Naive thymus-derived CD8-positive, alpha-beta T cell (primary cell): ENCODE measurements at places on chromosomes 7 and 10.
A peak's percentile ranks its signal among the peaks of the same experiment; 100 is the strongest.

GRCh38 chr7:12648704-12649261, 38.6 kb upstream of the ARL4A start:
- DNase-seq = no peak

GRCh38 chr7:108114117-108114841, 15.9 kb downstream of the LAMB4 start:
- DNase-seq = peak; percentile 6

DNA sequence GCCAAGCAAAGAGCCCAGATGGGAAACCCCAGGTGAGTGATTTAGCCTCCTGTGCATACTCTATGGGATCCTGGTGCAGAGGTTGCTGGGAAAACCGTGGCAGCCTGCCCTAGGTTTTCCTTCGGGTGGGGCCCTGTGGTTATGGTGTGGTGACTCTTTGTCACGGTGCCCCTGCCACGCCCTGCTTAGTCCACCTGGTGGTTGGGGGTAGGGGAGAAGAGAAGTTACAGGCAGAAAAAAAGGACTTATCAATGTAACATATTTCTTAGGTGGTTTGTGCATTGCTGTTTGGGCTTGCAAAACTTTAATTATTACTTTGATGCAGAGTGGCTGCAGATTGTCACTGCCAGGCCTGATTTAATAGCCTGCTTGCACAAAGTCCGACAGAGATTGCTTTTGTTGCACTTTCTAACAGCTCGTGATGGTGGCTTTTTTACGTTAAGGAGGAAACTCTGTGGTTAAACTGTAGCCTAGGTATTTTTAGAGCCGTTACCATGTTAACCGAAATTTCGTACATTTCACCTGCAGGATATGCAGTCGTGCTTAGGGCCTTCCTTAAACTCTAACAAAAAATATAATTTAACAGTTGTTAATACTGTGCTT, 197.4 kb downstream of the RNLS start:
- peak; percentile 73 for DNase-seq

DNA sequence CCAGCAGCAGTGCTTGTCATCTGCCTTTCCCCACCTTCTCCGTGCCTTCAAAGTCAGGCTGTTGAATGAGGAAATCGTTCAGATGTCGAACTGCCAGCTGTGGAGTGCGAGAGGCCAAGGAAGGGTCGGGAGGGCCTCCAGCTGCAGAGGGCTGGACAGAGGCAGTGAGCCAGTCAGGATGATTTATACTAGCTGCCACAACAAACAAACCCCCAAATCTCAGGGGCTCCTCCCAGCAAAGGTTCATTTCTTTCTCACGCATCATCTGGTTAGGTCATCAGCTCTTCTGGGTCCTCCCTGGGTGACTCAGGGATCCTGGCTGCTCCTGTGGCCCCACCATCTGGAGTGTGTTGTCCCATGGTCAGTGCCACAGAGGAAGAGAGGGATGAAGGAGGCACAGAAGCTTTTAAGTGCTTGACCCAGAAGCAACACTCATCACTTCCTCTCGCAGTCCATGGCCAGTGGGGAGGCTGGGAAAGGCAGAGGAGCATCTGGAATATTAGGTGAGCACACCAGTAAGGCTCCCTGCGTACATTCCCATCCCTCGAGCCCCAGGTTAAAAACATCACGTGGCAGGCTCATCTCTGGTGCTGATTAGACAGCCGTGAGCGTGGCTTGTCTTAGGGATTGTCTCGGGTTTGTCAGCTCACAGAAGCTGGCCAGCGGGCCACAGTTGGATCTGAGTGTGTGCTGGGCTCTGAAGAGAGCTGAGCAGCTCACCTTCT, 140.7 kb downstream of the RGS10 start:
- DNase-seq = no peak

DNA sequence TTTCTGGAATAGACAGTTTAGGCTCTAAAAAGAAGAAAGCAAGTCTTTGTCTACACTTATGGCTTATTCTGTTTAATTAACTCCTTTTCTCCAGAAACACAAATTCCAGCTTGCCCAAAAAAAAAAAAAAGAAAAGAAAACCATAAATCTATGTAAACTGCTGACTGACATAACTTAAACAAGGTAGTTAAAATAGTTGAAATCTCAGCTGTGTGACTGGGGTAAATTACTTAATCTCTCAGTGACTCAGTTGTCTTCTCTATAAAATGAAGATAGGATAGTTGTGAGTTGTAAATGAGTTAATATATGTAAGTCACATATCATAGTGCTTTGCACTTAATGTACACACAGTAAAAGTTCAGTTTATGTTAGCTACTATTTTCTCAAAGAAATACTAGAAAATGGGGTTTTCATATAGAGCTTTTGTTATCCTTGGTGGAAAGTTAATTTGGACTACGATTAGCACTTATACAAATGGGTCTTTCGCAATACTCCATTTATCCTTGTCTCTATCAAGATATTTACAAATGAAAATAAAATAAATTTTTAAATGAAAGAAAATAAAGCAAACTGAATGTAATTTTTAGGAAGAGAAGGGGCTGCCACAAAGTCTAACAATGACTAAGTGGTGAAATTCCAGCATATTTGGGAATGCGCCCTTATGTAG, 200.9 kb downstream of the MBL2 start:
- DNase-seq = no peak

DNA sequence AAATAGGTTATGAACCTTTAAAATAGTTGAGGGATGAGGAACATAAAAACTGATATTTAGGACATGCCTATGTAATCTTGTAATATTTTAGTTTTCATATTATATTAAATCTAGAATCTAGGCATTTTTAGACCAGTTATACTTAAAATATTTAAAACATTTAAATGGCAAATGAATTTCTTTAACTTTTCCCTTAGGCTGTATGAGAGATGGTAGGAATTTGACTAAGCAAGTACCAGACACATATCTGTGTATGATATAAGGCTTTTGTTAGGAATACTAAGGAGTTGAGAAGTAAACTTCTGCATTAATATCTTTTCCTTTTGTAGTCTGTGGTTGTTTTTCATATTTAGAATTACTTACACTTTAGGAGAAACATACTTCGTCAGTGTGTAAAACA, 25.1 kb downstream of the SEPTIN7 start:
- no peak for DNase-seq

DNA sequence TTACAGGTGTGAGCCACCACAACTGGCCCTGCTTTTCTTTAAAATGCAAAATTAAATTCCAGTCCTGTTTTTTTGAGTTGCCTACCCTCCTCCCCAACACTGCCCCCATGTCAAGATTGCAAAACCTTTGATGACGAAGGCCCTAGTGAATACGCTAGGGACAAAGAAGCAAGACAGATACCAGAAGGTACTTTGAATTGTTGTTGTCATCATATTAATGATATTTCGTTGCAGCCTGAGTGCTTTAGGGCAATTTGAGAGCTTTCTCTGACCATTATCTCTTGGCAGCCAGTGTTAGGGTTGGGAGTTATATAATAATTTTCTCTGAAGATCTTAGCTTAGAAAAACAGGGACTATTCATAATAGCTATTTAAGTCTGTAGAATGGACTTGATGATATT, 7.1 kb downstream of the CCSER2 start:
- DNase-seq = no peak

GRCh38 chr7:151081170-151082101, 827 bp upstream of the FASTK start:
- DNase-seq = no peak

DNA sequence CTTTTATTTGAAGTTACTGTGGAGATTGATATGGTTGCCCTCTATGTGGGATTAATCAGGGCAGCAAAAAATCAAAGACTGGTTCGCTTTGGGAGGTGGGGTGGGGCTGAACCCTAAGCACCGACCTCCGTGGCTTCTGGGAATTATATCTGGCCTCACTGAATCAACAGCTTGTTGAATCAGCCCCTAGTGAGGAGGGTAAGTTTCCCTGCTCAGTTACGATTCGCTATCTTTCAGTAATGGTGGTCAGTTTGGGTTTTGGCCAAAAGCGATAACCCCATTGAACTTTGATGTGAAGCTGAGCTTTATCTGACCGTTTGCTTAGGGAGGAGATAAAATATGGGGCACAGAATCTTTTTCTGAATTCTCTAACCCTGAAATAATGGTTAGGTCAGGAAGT, 16.6 kb upstream of the ARPC1A start:
- DNase-seq = no peak

DNA sequence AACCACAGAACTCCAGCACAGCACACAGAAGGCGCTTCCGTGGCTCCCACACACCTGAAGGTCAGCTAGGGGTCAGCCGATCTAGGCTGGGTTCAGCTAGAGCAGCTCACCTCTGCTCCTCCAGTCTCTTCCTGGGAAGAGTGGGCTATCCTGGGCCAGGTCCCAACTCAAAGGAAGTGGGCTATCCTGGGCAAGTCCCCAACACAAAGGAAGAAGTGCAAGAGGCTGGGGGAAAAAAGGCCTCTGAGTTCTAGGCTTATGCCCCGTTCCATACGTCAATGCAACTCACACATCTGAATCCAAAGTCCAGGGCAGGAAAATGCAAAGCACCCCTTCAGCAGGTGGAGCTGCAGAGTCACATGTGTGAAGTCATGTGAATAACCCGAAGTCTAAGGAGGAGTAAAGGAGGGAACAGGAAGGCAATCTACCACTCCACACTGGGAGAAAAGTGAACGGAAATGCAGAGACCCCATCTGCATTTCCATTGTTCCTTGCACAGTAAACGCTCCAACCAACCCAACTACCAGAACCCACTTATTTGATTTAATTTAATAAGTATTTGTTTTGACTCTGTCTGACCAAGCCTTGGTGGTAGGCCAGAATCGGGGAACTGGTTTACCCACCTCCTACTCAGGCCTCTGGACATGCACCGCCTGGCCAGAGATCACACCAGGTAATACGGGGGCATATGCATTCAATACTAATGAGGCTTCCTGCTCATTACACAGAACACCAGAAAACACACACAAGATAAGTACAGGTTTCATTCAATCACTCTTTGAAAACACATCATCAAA, 95.5 kb upstream of the RNF32 start:
- no peak for DNase-seq

DNA sequence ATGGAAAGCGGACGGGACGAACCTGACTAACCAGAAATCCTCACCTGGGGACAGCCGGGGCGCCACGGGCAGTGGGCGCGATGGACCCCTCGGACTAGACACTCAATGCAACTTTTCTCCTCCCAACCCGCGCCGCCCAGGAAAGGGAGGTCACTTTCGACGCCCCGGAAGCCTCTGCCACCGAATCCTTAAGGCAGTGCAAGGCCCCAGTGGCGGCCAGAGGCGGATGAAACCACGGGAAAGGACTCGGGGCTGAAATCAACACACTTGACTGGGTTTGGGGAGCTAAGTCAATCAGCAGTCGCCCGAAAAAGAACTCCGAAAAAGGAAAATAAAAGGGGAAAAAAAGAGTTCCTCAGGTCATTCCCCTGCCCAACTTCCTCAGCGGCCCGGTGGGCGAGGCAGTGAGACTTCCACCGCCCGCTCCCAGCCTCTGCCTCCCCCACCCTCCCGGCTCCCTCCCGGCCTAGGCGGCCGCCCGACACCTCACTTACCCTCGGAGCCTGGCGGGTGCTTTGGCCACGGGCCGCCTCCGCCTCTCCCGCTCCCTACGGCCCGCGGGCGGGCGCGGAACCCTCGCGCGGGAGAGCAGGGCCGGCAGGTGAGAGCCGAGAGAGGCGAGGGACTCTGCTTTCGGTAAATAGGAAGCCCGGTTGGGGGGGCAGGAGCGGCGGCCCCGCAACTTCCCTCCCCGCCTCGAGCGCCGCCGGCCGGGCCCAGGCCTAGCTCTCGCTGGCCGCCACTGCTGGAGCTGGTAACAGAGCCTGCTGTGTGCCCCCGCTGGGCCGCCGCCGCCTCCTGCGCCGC, 518 bp downstream of the WAPL start:
- peak; percentile 31 for DNase-seq

- DNase-seq = no peak
These were observed 165.0 kb downstream of the RGS10 start for GRCh38 chr10:119377451-119377957.

GRCh38 chr7:1964913-1965578, 267.7 kb downstream of the MAD1L1 start:
- DNase-seq = no peak

- no peak for DNase-seq
These were observed 88.8 kb upstream of the ITGB1 start for GRCh38 chr10:33046792-33047191.

- no peak for DNase-seq
These were observed at the start of gene DOCK1 for GRCh38 chr10:126904818-126905701. TSS of gene DOCK1 (plus strand) at chr10:126905428. CDS start at chr10:126905518, 90 bp downstream.

DNA sequence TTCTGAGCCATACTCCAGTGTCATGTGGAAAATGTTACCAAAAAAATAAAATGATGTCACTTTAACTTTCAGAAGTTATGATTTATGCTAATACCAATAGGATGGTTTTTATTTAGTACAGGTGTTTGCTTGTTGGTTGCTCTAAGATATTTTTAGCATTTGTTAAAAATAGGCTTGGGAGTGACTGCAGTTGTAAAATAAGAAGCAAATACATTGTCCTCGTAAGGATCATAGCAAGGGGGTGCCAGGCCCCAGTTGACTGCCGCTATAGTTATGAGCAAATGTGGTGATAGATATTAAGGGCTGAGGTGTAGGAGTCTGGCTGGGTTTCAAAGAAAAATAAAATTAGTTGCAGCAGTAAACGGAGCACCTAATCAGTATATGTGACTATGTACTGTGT, 354.4 kb upstream of the BMPER start:
- no peak for DNase-seq

DNA sequence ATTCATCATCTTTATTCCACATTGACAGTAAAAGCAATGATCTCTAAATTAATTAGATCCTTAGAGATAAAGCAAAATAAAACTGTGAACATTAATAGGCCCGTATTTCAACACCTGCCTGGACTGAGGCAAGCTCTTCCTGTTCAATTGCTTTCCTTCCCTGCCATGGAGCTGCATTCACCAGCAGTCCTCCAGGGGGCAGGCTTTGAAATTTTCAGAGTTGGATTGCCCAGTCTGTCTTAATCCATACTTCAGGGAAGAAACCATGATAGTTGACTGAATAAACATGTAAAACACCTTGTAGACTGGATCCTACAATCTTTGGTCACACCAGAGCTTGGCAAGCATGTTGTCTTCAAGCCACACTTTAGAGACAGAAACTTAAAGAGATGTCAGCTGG, 936.6 kb downstream of the NRG3 start:
- no peak for DNase-seq

DNA sequence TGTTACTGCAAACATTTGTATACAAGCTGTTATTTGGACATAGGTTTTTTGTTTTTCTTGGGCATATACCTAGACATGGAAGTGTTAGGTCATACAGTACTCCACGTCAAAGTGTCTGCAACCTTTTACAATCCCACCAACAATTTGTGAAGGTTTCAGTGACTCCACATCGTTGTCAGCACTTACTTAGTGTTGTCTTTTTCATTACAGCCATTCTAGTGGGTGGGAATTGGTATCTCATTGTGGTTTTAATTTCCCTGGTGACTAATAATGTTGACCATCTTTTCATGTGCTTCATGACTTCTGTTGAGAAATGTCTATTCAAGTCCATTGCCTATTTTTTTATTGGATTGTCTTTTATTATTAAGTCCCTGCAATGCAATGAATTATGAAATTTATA, 95.0 kb downstream of the UBE3C start:
- no peak for DNase-seq
